ENCODE measurements at places on chromosomes 4 and X. TPM values are rescaled to one million over a fixed set of nuclear protein-coding genes. Genes with fewer than 3 reads are reported as not detected.

The NAT8L gene
- 0.13 TPM for total RNA-seq

The MTCP1 gene
- 9.6 TPM for total RNA-seq

The SOX3 gene
- total RNA-seq = not detected

The OTC gene
- total RNA-seq = not detected

The SEPTIN6 gene
- 20.1 TPM for total RNA-seq

The KIAA1210 gene
- not detected for total RNA-seq

The ELMOD2 gene
- total RNA-seq = 29.1 TPM

The DUSP21 gene
- total RNA-seq = not detected
